ENCODE measurements at places on chromosomes 7 and 10. TPM values are rescaled to one million over a fixed set of nuclear protein-coding genes. Genes with fewer than 3 reads are reported as not detected.

UNC5B gene
- total RNA-seq = 1.8 TPM

CYP2C9 gene
- total RNA-seq = not detected

CNOT4 gene
- total RNA-seq = 11.4 TPM

SUGCT gene
- 0.77 TPM for total RNA-seq

CRHR2 gene
- not detected for total RNA-seq

HGF gene
- total RNA-seq = not detected

FZD8 gene
- 5.0 TPM for total RNA-seq
